ENCODE measurements at places on chromosomes 1 and 21.

DNA sequence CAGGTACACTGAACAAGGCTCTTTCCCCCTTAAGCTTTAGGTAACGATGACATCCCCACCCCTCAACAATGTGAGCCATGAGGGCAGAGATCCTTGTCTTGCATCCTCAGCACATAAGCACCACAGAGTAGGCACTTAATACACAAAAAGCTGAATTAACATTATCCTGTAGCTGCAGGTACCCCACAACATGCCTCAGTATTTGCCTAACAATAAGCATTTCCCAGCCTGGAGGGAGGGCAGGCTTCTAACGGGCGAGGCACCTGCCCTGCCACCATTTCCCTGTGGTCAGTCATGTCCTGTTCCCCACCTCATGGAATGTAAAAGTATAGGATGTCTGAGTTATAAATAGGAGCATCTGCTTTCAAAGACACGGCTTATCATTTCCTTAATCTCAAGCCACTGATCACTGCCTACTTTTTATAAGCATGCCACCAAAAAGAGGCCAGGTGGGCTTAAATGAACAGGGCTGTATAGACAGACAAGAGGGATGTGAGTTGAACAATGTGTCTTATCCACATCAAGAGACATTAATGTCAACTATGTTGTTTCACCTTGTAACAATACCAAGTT lies 3.4 kb downstream of the CAPZB start:
- no peak for DNase-seq

DNA sequence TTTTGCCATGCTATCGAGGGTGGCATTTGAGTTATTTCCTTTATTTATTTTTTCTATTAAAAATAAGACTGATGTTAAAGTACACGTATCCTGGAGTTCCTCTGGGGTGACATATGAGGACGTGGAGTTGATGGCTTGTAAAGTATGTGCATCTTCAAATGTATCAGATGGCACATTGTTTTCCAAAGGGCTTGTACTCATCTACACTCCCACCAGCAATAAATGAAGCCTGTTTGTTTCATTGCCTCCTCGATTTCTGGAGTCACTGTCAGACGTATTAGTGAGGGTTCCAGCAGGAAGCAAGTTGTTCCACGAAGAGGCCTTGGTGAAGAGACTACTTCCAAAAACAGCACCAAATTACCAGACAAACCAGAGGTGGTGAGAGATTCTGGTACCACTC lies 423.9 kb downstream of the NPHP4 start:
- no peak for DNase-seq

- no peak for DNase-seq
Measured at GRCh38 chr1:7558921-7559869, 211.9 kb upstream of the VAMP3 start.

DNA sequence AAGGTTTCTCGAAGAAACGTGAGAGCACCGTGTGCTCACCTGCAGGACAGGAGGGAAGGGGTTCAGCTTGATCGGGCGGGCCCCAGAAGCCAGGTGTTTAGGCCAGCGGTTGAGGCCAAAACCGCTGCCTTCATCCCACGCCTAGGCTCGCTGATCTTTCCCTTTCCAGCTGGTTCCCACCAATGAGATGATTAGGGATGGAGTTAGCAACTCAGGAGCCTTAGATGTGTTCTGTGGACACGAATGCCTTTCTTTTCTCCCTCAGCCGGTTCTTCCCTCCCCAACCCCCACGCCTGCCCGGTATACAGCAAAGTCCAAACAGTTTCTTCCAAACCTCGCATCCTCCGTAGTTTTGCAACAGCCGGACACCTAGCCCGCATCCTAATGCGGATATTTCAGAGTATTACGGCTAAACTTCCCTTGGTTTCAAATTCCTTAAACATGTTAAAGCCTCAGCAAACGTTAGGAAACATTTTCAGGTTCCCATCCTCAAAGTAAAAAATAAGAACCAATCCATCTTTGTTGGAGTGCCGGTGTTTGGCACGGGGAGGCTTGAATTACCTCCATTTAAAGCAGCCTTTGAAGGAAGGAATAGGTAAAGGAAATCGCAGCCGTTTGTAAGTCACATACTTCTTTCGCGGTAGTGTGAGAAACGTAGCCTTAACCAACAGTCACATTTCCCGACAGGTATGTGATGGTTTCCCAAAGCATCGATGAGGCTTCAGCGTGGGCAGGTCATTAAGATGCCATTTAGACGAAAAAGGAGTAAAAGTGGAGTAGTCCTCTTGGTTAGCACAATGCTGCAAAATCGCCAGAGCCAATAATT lies 1.1 kb downstream of the LRRC8C start:
- peak; percentile 32 for DNase-seq

- DNase-seq, result no peak
Measured at GRCh38 chr1:15952317-15953258, 23.3 kb downstream of the ZBTB17 start.

Measured in hindlimb muscle (tissue), 1 donor.